ENCODE measurements at places on chromosomes 5 and 9.

DNA sequence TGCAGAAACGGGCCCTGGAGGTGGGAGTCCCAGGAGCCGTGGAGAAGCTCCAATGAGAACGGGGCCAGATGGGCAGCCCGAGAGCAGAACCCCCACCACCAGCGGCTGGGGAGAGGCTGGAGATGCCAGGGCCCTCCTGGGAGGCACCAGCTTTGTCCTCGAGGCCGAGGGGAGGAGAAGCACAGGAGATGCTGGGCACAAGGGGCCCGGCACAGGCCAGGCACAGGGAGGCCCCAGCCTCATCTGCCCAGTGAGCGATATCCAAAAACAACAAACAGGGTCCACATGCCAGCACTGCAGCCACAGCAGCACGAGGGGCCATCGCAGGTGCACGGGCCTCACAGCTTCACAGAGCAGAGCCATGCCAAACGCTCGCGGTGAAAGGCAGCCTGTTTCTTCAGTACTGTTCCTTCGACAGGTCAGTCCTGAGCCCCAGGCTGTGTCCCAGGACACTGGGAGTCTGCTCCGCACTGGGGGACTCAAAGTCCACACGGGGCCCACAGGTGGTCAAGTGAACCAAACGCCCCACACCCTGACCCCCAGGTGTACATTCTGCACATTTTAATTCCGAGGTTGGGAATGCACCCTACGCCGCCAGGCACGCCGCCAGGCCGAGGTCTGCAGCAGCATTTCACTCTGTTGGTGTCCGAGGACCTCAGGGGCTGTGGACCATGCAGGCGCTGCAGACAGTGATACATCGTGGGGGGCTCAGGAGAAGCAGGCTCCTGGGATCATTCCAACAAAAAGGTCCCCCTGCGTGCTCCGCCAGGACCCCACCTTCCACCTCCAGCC is 9.5 kb downstream of the LPCAT1 start:
- DNase-seq = no peak

DNA sequence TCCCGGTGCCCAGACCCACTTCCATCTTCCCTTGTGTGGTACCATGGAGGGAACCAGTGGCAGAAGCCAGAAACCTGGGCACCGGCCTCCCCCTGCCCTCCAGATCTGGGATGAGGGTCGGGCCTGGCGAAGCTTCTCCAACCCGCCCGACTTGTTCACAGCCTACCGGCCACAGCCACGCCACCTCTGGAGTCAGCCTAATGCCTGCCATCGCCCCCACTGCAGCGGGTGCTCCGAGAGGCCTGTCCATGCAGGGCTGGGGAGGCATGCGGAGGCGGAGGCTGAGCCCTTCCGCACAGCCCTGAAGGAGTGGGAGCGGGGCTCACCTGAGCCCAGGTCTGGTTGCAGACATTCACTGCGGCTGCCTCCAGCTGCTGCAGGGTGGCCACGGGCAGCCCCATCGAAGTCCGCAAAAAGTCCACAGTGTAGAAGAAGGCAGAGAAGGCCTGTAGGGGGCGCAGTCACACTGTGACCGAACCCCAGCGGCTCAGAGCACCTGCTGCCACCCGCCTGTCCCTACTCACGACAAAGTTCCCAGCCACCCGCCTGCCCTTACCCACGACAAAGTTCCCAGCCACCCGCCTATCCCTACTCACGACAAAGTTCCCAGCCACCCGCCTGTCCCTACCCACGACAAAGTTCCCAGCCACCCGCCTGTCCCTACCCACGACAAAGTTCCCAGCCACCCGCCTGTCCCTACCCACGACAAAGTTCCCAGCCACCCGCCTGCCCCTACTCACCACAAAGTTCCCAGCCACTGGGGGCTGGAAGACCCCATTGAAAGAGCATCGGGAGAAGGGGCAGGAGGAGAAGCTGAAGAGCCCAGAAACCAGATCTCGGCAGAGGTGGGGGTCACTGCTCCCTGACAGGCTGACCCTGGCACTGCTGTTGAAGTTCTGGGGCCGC is 3.8 kb upstream of the NPDC1 start:
- no peak for DNase-seq

DNA sequence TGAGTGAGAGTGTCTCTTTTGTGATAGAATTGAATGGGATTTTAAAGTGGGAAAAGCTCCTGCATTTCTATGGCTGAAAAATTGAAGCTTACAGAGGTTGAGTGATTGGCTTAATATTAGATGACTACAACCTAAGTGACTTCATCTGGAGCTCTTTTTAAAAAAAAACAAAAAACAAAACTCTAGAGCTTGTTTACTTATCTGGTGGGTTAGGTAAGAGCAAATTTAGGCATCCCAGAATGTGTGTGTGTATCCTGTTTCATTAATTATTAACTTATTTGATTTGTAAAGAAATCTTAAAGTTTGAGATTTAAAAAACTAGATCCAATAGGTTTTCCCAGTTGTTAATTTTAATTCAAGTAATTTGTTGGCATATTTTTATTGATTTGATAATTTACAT is 60.1 kb downstream of the SCAMP1 start:
- DNase-seq = no peak

DNA sequence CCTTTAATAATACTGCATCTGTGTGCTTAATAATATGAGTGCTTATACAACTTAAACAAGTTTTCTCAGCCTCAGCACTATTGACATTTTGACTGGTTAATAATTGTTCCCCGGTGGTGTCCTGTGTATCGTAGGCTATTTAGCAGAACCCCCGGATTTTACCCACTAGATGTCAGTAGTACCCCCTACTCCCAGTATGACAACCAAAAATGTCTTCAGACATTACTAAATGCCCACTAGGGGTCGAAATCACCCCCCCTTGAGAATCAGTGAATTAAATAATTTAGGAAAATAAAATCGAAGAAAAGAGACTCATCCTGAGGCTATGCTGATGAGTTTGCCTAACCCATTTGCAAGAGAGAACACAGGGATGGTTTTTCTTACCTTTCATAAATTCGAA is 166.3 kb downstream of the ATP10B start:
- no peak for DNase-seq

DNA sequence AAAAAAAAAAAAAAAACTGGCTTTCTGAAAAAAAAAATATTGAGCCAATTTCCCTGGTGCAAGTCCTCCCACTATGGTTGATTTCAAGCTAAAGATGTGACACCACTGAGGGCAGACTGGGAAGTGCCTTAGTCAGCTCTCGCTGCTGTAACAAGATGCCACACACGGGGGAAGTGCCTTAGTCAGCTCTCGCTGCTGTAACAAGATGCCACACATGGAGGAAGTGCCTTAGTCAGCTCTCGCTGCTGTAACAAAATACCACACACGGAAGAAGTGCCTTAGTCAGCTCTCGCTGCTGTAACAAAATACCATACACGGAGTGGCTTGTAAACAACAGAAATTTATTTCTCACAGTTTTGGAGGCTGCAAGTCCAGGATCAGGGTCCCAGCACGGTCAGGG is 23.4 kb downstream of the BTNL9 start:
- DNase-seq = no peak

DNA sequence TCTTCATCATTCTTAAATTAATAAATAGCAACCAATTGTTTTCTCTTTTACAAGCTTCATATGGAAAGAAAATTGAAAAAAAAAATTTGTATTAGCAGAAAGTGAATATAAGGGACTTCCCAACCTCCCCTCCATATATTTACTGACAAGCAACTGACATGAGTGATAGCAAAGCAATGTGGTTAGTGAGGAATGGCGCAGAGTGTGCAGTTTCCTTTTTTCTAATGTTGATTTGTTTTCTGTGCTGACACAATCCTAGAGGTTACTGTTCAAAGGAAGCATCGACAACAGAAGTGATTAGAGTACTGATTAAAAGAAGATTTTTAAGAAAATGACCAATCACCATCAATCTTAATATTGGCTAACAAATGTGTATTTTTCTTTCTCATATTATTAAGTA is 1.7 kb upstream of the PTGER4 start:
- no peak for DNase-seq

DNA sequence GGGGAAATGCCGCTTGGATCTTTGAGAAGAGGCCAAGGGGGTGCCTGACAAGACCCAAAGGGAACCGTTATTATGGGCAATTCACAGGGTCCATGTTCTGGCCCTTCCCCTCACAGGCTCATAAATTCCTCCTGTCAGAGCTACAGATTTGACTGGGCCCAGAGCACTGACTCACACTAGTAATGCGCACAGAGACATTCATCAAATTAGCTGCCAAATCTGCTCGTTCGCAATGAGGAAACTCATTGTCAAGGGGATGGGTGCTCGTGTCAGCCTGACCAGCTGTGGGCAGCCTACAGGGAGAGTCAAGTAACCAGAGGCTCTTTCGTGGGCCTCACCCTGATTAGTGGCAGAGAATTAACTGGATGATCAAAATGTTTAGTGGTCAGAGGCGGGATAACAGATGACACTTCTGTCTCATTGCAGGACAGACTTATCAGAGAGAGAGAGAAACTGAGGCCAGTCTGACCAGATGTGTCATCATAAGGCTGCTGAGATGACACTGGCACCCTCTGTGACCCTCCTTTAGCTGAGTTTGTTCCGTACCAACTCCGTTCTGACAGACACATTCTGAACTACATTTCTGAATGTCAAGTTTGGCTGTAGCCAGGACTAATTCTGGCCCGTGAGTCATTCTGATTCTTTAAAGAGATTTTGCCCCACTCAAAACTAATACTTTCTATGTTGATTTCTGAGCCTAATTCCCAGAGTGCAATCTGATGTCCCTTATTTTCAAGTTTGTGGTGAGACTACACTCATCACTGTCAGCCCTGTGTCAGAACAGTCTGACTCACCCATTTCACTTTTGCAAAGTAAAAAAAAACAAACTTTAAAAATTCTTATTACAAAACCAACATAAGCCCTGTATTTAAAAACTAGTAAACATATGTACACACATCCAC is 377.1 kb downstream of the ACTL7B start:
- DNase-seq = no peak

All from stimulated activated CD8-positive, alpha-beta memory T cell treated with anti-CD3 and anti-CD28 coated beads, Interleukin-15, amount 100 ng/mL, for 4 hours (primary cell).